ENCODE measurements at places on chromosomes 1 and 21.

- no peak for DNase-seq
Observed at GRCh38 chr1:222798975-222799374, 15.9 kb upstream of the DISP1 start.

DNA sequence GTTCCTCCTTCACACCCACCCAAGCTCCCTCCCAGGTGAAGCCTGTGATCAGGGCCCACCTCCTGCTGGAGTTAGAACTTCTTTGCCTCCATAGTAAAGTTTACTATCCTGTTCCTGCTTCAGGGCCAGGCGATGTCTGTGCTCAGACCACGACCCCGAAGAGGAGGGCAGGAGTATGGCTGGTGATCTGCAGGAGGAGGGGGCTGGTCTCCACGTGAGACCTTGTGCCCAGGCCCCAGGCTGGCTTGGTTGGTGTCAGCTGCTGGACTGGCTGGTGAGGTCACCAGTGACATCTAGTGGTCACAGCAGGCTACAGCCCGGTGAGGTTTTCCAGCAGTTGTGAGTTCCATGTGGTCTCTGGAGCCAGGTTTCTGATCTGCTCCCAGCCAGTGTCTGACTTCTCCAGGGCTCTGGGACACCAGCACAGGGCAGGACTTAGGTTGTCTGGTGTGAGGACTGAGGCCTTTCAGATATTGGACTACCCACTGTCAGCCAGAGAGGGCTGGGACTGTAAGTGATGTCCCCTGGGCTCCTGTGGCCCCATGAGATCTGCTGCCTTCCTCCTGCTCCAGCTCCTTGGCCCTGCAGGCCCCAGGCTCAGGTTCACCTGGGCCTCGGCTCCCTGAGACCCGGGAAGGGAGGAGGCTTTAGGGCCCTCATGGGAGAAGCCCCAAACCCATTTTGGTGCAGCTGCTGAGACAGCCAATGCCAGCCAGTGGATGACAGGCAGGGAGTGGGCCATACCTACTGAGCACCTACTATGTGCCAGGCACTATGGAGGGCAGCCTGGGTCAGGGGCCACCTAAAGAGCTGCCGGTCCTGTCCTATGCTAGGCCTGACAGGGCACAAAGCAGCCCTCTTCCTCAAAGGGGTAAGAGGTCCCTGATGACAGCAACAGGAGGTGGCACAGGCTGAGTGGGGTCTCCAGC, 6.0 kb upstream of the UBL4B start:
- peak; percentile 62 for DNase-seq

DNA sequence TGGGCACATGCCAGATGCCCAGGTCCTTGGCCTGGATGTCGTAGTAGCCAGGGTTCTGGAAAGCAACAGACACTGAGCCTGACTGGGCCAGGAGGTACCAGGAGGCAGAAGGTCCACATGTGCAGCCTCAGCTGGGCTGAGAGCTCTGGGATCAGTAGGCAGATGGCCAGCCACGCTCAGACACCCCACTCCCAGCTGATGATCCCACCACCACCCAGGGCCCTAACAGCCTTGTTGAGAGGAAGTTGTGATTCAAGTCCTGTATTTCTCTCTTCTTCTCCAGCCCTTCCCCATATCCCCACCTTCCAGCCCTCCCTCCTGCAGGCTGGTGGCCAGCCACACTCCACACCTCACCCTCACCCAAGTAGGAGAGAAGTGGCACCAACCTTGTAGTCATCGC, 4.0 kb downstream of the ITLN2 start:
- DNase-seq = no peak

DNA sequence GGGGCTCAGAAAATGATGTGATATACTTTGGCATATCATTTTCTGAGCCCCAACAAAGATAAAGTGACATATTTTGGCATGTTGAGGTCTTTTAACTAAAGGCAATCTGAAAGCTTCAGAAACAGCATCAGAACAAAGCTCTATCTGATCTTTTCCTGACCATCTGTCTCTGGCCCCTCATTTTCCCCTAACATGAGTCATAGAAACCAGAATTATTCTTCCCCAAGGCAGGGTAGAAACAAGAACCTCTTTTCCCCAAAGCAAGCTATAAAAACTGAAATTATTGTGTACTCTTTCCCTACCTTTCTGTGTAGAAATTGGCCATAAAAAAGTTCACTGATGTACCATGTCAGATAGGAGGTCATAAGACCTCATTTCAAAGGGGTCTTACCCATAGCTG, 48.7 kb upstream of the PLA2G4A start:
- DNase-seq = no peak

- no peak for DNase-seq
Observed at GRCh38 chr1:33120436-33121231, 39.7 kb downstream of the AZIN2 start.

- DNase-seq = no peak
Observed at GRCh38 chr1:55503663-55504305, 288.6 kb upstream of the USP24 start.

GRCh38 chr1:209457401-209458125, 126.0 kb upstream of the CAMK1G start:
- no peak for DNase-seq

GRCh38 chr21:37842163-37842919, 73.9 kb downstream of the KCNJ6 start:
- no peak for DNase-seq

DNA sequence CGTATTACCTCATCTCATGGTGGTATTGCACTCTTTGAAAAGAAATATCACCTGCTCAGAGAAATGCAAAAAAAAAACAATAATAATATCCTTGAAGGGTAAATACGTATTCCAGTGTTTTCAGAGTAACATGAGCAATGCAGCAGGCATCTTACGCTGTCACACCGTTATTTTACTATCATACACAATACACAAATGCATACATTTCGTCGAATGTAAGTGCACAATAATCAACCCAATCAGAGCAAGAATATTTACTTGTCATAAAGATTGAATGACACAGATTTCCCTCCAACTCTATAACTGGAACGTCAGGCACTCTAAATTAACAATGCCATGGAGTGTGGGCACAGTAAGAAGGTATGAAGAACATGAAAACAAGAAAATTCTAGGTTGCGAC, 1050.1 kb downstream of the PLA2G4A start:
- no peak for DNase-seq

DNA sequence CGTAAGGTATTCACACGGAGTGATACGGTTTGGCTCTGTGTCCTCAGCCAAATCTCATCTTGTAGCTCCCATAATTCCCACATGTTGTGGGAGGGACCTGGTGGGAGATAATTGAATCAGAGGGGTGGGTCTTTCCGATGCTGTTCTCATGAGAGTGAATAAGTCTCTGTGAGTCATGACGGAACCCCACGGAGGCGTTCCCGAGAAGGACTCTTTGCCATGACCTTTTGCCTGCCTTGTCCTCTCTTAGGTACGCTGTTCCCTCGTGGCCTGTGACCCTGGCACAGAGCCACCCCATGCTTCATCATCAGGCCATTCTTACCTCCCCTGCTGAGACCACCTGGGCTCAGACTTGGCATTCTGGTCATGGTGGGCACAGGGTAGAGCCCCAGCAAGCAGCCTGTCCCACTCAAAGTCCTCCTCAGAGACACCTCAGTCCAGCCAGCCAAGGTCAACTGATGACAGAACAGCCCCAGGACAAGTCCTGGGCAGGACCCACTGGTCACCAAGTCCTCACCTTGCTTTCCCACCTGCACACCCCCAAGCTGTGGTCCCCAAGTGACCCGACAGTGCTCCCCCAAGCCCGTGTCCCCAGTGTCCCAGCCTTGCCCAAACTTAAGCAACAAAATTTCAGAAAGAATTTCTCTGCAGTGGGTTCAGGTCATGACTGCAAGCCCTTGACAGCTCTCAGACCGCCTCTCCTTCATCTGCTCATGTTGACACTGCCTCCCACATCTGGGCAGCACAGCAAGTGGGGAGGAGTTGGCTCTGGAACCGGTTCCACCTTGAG, 158.4 kb downstream of the ACTL8 start:
- no peak for DNase-seq

DNA sequence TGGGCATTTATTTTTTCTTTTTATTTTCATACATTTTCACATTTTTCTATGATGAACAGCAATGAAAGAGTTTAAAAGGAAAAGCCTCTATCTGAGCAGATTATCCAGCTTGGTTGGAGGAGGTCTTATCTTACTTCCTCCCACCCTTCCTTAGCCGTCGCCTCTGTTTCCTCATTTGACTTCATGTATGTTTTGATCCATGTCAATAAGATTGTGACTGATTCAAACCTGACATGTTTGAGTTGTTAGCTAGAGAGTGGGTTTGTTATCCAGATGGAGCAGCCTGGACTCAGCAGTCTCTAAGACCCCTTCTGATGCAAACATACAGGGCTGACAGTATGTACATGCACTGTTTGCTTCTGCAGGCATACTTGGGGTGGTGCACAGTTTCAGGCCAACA, 31.2 kb downstream of the MACO1 start:
- DNase-seq = no peak

- peak; percentile 86 for DNase-seq
Observed at GRCh38 chr21:42220138-42220701, 1.3 kb downstream of the ABCG1 start.

- DNase-seq = no peak
Observed at GRCh38 chr1:221991221-221991620, 249.3 kb upstream of the DUSP10 start.

DNA sequence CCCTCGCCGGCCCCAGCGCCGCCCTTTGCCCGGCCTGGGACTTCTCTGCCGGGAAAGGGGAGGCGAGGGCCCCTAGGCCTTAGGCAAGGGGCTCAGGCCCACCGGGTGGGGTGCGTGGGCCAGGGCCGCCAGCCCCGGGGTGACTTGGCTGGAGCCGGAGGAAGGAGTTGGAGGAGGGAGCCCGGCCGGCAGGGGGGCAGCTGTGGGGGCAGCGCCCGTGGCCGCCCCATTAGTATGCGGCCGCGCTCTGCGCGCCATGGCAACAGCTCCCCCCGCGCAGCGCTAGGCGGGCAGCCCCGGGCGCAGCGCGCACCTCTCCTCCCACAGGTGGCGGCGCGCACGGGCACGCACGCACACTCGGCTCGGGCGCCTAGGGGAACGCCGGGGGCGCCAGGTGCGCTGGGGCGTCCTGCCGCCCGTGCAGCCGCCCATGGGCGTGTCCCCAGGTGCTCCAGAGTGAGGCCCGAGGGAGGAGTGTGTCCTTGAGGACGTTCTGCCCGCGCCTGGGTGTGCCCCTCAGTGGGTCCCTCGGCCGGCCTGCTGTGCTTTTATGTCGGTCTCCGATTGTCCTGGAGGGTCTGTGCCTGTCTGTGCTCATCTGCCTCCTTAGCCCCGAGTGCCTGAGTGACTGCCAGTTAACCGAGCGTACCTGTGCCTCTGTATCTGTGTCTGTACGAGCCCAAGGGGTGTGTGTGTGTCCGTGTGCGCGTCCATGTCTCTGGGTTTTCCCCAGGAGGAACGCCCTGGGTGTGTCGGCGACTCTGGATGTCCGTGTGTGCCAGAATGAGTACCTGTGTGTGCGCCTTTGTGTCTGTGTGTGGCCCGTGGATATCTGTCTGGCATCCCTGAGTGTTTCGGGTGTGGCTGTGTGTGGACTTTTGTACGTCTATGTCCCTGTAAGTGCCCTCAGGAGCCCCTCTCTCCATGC, 38.2 kb upstream of the WASF2 start:
- DNase-seq = peak; percentile 57

DNA sequence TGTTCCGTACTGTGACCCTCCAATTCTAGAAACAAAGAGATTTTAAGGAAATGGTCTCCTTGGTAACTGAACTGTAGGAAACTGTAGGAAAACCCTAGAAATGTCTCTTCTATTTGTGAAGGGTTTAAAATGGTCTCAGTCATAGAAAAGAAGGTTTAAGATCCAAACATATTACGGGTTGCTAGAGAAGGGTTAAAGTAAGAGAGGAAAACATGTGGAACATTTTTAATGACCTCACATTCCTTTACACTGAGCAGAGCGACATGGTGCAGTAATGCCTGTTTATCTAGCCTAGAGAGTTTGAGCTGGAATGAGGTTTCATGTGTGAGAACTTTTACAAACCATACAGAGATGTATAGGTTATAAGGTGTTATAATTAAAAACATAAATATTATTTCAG, 36.9 kb upstream of the C1orf105 start:
- DNase-seq = no peak

DNA sequence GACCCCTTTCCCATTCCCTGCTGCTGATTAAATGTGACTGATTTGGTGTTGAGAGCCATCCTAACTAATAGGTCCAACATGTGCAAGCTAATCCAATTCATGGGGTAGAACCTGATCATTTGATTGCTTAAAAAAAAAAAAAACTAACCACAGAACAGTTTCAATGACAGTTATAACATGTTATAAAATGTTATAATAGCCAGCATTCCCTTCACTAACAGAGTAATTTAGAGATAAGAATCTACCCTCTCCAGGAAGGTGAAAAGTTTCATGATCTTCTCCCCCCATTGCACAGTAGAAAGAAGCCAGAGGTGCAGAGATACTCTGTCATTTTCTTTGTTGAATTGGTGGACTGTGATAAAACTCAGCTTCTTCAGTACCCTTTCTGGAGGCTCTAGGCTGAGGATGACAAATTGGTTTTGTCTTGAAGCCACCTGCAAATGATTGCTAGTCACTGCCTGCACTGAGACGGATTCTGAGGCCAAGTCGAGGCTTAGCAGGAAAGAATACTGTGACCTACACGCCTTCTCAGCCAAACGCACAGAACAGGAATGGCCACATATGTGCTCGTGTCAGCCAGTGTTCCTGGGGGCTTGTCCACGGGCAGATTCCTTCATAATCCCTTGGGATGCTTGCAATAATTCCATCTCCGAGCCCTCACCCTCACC, 215.7 kb upstream of the IRF2BP2 start:
- DNase-seq = no peak

- peak; percentile 86 for DNase-seq
Observed at GRCh38 chr1:203625628-203626019, 1.0 kb upstream of the ATP2B4 start.

DNA sequence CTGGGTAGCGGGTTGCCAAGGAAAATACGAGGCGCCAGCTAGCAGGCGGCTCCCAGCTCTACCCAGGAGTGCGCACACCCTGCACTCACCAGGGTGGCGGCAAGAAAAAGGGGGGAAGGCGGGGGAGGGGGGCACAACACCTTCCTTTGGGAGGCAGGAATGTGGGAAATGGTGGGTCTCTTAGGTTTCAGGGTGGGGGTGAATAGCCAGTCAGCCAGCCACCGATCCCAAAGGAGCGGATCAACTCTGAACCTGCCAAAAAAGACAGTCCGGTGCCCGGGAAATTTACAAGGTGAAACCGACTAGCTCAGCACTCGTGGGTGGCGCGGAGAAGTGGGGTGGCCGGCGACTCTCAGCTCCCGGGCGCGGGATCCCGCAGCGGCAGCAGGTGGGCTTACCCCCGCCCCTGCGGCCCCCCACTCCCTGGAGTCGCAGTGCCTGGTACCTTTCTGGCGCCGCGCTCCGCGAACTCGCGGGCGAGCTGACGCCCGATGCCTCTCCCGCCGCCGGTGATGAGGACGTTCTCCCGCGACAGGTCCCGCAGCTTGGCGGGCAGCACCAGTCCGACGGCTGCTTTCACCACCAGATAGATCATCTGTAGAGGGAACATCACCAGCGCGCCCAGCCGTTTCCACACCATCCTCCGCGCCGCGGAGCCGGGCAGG, 1.2 kb downstream of the DHRS3 start:
- DNase-seq = no peak

- no peak for DNase-seq
Observed at GRCh38 chr1:222195857-222196256, 352.0 kb downstream of the HHIPL2 start.

- DNase-seq = no peak
Observed at GRCh38 chr1:51071291-51072042, 30.6 kb upstream of the C1orf185 start.

- DNase-seq = peak; percentile 57
Observed at GRCh38 chr1:171654942-171655745, 2.7 kb upstream of the MYOC start.

Data from CD4-positive, alpha-beta T cell treated with Interleukin-12 subunit alpha and Interleukin-12 subunit beta, for 1 hour (primary cell).